ENCODE measurements at places on chromosomes 11 and 22.

DNA sequence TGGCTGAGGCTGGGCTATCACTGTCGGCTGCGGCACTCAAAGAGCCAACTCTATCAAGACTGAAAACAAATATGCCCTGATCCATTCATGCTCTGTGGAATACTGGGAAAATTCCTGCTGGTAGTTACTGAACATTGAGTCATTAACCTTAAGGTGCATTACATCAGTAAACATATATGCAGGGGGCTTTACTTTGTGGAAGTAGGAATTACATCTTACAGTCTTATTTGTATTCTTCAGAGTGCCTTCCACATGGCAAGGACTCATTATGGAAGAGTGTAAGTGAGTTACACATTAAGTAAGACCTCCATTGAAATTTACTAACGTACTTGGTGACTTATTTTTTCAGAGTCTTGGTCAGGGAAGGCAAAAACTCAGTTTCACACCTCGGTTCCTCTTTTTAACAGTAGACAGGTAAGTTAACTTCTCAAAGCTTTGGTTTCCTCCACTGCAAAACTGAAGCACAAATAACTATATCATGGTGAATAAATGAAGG is 4.5 kb downstream of the OR5B21 start:
- no peak for DNase-seq

GRCh38 chr11:61793829-61794204 is 1.1 kb downstream of the FEN1 start:
- DNase-seq: no peak

DNA sequence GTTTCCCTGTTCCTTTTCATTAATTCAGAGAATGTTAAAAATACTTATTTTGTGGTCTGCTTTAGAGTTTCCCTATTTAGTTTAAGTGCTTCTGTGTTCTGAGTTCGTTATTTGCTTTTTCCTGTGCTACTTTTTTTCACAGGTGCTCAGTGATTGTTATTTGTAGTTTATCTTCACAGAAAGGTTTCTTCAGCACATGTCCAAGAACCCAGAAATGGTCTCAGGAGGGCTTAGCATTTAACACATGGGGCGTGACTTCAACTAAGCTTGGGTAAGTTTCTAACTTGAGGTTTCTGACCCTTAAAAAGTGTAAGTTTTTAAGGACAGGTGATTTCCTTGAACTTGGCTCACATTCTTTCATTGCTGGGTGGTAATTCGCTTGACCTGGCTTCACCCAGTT is 157.3 kb downstream of the AASDHPPT start:
- DNase-seq: no peak

DNA sequence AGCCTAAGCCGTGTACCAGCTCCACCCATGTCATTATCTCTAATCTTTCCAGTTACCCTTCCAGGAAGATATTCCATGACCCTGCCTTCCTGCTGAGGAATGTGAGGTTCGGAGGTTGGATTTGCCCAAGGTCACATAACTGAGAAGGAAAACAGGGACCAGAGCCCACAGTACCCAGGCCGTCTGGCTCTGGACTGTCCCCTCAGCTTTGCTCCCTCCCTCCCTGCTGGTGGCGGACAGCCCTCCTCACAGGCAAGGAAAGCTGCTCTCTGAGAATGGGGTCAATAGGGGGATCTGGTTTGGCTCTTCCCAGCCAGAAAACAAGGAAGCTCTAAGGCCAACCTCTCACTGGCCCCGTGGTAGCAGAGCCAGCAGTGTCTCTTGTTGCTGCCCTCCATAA is 63.3 kb downstream of the SYN3 start:
- no peak for DNase-seq

- DNase-seq: no peak
These were observed 10.7 kb downstream of the LSP1 start for GRCh38 chr11:1863352-1864216.

- DNase-seq: no peak
These were observed 33.2 kb upstream of the FZD4 start for GRCh38 chr11:86988351-86988881.

DNA sequence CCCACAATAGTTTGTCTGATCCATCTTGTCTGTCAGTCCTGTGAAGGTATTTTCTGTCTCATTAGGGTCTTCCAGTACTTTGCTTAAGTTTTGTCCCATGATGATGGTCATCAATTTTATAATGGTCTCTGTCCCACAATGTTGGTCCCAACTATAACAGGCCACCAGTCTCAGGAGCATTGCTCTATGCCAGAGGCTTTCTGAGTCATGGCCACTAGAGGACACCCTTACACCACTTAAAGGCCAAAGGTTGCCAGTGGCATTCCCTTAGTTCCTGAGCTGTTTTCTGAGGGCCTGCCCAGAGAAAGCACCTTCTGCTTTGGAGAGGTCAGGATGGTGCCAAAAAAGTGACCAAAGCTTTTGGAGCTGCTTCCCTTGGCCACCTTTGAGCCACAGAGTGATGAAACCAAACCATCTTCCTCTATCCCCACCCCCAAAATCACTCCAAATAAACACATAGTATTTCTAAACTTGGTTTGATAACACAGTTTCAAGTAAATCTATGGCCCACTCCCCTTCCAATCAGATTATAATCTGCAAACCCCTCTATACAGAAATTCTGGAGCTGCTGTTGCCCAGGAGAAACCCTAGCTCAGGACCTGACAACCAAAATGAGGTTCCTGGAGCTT is 19.3 kb downstream of the EIF3F start:
- peak; percentile 22 for DNase-seq

GRCh38 chr11:2102132-2102882 is 36.9 kb downstream of the IGF2 start:
- no peak for DNase-seq

GRCh38 chr11:125777309-125777708 is 1.3 kb downstream of the PATE2 start:
- DNase-seq: no peak

DNA sequence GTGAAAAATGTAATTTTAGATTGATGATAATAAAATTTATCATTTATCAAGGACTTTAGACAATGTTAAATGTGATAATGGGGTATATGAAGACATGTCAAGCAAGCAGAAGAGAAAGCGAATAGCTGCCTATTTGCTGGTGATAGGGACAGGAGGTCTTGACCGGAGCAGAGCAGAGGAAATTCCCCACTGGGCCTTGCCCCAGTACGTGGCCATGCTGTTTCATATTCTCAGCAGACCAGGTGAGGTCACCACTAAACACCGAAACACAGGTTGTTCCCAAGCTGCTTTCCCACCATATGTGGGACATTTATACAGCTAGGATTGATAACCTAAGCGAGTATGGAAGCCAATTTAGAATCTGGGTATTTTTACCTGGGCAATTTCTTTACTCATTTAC is 1629.6 kb downstream of the FAM181B start:
- no peak for DNase-seq

DNA sequence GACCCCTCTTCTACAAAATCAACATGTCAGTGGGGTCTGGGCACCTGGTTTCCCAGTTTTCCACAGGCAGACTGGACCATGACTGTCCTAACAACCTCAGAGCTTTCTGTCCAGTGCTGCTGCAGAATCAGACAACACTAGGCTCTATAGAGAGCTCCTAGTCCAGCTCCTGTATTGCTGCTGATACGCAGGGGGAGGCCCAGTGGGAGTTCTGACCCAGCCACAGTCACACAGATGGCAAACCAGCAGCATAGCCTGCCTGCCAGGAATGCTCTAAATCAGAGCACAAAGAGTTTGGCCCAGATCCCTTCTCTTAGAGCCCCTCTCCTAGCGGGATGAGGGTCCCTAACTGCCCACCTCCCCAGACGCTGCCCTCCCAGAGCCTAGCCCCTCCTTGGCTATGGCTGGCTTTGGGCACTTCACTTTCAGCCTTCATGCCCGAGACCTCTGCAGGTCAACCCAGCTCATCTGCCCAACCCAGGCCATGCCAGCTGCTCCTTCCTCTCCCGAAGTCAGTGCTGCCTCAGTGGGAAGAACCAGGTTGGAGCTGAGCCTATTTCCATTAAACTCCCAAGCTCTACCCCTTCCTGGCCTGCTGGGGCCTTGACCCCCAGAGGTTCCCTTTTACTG is 15.8 kb upstream of the SLCO2B1 start:
- DNase-seq: no peak

DNA sequence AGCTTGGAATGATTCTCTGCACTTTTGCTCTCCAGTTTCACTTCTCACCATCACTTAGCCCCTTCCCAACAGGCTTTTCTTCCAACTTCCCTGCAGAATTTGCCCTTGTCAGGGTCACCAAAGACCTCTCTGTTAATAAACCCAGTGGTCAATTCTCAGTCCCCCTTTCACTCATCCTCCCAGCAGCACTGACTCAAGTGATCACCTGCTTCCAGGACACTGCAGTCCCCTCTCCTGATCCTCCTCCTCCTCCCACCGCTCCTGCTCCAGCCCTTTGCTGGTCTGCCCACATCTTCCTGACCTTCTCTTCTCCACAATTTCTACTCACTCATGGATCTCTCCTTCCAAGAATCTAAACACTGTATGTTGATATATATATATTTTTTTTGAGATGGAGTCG is 57.9 kb downstream of the SHISAL1 start:
- DNase-seq: no peak

Measured in T-helper 2 cell (primary cell).